ENCODE measurements at places on chromosomes 7 and 10.

DNA sequence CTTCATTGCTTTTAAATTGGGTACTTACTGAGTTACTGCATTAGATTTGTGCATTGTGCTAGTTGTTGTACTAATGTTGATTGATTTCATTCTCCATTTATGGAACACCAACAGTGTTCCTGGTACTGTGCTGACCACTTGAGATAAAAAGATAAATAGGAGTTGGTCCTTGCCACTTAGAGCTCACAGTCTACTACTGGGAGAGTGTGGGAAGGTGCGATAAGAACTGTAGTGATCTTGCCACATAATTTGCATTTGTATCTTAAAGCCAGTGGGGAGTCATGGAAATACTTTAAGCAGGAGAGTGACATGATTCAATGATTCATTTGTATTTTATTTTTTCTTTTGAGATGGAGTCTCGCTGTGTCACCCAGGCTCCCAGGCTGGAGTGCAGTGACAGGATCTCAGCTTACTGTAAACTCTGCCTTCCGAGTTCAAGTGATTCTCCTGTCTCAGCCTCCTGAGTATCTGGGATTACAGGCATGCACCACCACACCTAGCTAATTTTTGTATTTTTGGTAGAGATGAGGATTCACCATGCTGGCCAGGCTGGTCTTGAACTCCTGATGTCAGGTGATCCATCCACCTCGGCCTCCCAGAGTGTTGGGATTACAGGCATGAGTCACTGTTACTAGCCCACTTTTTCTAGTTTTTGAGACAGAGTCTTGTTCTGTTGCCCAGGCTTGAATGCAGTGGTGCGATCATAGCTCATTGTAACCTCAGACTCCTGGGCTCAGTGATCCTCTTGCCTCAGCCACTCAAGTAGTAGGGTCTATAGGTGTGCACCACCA, 51.2 kb upstream of the TMEM248 start:
- DNase-seq, result peak; percentile 44

- DNase-seq, result no peak
Measured at GRCh38 chr7:89593125-89593524, 561.1 kb upstream of the STEAP1 start.

GRCh38 chr10:59865101-59865500, 41.3 kb downstream of the CCDC6 start:
- peak; percentile 16 for DNase-seq

DNA sequence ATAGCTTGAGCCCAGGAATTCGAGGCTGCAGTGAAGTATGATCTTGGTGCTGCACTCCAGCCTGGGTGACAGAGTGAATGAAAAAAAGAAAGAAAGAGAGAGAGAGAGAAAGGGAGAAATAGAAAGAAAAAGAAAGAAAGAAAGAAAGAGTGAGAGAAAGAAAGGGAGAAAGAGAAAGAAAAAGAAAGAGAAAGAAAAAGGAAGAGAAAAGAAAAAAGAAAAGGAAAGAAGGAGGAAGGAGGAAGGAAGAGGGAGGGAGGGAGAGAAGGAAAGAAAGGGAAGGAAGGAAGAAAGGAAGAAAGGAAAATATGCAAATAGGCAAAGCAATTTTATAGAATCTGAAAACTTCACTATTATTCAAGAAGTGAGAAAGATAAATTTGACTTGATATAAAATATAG, 24.5 kb upstream of the JCAD start:
- DNase-seq, result no peak

DNA sequence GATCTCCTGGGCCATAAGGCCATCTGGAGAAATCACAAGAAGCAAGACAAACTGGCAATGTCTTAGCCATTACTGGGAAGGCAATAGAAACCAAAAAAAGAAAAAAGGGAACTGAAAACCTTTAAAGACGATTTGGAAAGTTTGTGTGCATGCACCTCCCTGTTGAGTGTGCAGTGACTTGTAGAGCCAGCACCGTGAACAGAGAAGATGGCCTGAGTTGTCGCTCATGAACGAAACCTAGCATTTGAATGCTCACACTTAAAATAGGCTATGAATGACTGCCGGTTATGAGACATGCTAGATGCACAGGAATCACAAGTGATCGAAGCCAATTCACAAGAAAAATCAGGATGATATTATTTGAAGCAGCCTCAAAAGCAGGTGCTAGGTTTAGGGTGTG, 151.3 kb upstream of the ADO start:
- no peak for DNase-seq

DNA sequence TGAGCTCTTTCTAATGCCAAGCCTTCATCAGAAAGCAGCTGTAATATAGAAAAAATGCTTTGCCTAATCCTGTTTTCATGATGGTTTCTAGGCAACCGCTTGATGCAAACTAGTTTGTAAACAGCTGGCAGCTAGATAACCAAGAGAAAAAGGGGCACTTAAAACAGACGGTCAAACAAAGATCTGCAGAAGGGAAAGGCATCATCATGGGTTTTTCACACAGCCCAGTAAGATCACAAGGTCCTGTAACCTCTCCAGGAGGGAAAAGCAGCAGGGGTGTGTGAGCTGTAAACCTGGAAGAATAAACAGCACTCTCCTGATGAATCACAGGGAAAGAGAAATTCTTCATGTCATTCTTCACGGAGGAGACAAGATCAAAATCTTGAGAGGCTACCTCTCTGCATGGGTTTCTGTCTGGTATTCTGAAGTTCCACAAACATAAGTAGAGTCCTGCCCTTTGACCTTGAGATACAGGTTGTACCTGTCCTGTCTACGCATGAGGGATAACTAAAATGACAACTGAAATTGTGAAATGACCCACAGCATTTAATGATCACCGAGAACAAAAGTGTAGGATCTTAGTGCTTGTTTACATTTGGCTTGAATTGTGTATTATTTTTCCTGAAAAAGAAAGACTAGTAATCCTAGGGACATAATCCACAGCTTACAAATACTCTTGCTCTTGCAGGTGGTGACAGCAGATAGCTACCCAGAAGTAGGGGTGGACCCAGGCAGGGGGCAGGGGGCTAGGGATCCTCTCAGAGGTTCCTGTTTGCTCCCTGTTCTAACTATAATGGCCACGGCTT, 48.0 kb downstream of the CREB3L2 start:
- peak; percentile 96 for DNase-seq

DNA sequence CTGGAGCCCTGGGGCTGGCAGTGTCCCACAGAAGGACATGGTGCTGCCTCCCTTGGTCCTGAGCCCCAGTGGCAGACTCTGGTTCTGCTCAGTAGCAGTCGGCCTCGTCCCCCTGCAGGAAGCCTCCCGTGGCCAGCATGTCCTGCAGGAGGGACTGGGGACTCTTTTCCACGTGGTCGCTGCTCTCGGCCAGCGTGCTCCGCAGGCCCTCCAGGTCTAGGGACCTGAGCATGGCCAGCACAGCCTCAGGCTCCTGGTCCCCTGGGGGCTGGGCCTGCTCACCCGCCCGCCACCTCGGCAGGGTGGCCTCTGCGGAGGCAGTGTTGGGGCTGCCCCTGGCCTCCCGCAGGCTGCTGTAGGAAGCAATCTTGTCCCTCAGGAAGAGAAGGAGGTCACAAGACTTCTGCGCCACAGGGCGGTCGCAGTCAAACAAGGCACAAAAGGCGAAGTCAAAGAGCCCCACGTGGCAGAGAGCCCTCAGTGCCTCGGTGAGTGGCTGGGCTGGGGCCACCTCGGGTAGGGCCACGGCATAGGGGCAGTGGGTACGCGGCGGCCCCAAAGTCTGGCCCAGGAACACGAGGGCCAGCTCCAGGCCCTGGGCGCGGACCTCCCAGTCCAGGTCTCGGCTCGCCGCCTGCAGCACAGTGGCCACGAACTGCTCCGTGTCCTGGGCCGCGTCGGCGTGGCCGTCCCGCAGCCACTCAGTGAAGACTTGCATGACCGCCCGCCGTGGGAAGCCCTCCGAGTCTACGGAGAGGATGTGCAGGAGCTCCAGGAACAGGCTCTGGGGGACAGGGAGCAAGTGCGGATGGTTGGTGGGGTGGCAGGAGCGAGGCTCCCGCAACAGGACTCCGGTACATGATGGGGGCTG, 17.1 kb downstream of the BRAT1 start:
- no peak for DNase-seq
